HCEC 1CT (cell line): ENCODE measurements at places on chromosomes 2 and 18.

DNA sequence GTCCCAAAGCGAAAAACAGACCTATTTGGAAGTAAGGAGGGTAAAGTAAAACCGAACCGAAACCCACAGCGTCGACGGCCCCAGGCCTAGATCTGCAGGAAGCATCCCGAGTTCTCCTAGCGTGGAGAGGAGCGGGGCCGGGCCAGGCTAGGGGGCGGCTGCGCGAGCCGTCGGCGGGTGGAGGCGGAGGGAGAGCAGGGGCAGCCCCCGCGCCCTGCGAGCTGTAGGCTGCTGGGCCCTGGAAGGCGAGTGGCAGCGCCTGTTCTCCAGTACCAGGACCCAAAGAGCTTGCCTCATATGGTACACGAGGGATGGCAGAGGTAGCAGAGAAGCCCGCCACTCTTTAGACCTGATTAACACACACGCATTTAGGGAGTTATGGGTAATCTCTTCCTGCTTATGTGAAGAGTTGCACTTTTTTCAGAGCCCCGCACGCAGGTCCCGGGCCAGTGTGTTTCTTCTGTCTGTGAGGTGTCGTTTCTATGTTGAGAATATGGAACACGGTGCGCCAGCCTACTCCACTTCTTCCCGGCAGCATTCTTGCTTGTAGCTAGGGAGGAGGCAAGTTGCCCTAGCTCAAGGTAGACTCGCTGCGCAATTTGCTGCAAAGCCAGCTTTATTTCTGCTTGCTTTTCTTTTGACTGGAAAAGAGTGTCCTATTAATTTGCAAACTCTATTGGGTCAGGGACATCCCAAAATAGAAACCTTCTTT lies 71.1 kb downstream of the ARHGEF33 start:
- no peak for DNase-seq

DNA sequence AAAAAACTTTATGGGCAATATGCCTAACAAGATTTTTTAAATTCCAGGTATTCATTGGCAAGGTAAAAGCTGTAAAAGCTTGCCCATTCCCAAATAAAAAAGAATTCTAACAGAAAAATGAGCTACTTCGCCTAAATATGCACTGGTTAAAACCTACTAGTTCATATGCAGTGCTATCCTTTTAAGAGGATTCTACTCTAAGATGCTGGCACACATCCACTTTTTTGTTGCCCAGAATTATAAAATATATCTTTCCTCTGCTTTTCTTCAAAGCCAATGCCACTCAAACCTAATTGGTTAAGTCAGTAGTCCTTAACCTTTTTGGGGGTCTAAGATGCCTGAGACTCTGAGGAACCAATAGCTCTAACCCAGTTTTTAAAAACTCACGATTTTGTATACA lies 3.2 kb downstream of the XPO1 start:
- DNase-seq: no peak

DNA sequence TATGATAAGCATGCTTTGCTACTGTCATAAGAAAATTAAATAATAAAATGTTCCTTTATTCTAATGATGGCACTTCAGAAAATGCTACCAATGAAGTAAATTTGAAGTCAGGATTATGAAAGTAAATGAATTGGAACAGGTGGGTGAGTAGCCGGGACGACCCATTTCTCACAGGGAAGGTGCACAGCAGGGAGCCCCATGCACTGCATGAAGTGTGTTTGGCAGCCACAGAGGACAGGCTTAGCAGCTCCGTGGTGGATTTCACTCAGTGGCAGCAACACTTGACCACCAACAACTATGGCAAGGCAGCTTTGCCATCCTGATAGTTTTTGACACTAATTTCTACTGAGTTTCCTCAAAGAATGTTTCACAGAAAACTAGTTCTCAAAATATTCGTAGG lies 146.3 kb downstream of the ATL2 start:
- DNase-seq: no peak

GRCh38 chr2:242051463-242051862 lies 181.9 kb downstream of the RTP5 start:
- no peak for DNase-seq

DNA sequence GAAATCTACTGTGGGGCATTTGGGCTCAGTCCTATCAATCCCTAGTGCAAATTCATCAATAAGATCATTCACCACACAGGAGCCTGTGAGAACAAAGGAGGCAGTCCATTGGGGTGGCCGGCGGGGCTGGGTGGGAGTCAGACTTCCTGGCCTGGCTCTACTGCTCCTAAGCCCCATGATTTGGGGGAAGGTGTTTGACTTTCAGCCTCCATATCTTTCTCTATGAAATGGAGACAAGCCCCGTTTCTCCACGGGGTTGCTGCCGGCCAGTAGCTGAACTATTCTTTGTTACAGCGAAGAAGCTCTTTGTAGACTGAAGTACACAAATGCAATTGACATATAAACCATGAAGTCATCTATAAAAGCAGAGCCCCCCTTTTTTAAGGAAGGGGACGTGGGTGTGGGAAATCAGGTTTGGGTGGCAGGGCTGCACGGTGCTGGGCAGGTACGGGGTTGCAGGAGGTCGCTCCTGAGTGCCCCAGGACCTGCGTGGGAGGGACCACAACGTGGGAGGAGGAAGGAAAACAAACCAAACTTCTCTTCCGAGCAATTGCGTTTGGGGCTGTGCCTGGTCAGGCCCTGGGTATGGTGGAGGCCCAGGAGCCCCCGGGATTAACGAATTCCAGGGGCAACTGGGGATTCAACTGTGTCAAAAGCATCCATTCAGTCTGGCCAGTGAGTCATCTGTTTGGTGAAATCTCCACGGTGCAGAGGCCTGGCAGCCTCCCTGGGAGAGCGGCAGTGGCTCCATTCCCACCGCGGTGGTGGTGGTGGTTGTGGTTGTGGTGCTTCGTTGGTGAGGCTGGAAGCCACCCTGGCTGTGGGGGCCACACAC lies 18.2 kb downstream of the FBLN7 start:
- peak; percentile 5 for DNase-seq
